ENCODE measurements at places on chromosomes 6 and 20.

GRCh38 chr6:165178056-165178455 lies 131.3 kb downstream of the C6orf118 start:
- no peak for DNase-seq

- no peak for DNase-seq
Observed at GRCh38 chr20:46755483-46756413, 46.3 kb downstream of the SLC2A10 start.

DNA sequence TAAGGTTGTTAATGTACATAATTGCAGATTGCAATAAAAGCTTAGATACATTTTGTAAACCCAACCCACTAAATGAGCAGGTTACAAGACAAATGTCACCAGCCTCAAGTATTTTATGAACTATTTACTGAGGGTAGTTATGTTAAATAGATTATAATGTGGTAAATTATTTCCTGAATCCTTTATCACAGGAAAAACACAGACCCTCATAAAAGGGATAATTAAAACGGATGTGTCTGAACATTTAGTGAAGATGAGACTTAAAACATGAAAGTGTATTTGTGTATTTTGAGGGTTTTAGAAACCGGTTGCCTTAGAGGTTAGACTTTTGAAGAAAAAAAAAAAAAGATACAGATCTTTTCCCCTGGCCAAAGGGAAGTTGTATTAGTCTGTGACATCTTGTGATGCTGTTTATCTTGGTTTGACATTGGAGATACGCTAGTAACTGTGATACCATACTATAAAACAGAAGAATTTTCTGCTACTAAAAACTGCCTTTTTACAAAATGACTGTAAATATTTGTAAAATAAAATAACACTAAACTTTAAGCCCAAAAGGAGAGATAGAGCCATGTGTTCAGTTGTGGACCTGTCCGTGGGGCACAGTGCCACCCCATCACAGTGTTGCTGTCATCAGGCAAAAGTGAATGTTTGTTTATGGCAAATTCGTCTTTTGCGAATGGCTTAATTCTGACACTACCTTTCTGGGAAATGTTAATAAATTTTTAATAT lies 9.7 kb downstream of the DYNLT1 start:
- no peak for DNase-seq

DNA sequence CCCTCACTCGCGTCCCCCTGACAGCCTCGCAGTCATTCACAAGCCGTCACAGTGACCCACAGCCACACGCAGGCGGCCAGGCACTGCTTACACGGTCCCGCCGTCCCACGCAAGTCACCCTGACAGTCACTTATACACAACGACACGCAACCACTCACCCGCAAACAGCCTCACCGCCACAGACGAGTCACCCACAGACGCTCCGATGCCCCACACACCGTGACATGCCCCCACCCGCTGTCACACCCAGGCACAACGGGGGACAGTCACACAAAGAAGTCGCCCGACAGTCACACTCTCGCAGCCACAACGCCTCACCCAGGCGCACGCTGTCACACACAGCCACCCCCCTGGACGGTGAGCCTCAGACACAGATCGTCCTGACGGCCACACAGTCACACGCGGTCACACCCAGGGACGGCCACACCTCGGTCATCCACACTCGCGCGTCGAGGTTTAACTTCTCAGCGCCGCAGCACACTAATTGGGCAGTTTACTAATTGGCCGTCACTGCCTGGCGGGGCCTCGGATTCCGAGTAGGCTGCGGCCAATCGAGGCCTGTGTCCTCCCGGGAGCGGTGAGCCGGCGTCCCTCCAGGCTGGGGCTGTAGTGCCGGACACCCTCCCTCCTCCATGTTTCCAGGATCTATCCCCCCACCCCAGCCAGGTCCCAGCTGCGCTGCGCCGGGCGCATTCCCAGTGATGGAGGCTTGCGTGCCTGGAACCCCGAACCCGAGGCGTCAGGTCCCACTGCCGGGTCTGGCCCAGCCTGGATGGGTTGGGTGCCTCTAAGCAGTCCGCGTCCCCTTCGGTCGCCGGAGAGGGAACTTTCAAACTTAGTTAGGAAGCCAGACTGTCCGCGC lies 790 bp downstream of the TOX2 start:
- peak; percentile 39 for DNase-seq

GRCh38 chr6:20699402-20699801 lies 165.1 kb downstream of the CDKAL1 start:
- no peak for DNase-seq

- no peak for DNase-seq
Observed at GRCh38 chr6:228881-229651, 63.2 kb upstream of the DUSP22 start.

DNA sequence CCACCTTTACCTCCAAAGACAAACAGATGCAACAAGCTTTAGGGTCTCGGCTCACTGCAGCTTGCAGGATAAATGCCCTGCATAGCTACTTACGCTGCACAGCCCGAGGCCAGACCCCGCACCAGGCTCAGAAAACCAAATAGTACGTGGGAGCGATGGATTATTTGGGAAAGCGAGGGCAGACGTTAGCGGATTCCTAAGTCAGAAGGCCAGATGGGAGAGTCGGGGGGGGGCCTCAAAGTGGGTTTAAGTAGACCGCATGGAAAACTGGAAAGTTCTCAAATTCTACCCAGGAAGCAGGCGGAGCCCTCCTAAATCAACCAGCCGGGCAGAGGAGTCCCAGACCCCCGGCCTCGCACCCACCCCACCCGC lies 382 bp downstream of the SFT2D1 start:
- DNase-seq, result no peak

- DNase-seq, result no peak
Observed at GRCh38 chr20:37541326-37541725, 13.7 kb upstream of the BLCAP start.

- DNase-seq, result no peak
Observed at GRCh38 chr6:136752554-136752953, 39.7 kb downstream of the MAP3K5 start.

DNA sequence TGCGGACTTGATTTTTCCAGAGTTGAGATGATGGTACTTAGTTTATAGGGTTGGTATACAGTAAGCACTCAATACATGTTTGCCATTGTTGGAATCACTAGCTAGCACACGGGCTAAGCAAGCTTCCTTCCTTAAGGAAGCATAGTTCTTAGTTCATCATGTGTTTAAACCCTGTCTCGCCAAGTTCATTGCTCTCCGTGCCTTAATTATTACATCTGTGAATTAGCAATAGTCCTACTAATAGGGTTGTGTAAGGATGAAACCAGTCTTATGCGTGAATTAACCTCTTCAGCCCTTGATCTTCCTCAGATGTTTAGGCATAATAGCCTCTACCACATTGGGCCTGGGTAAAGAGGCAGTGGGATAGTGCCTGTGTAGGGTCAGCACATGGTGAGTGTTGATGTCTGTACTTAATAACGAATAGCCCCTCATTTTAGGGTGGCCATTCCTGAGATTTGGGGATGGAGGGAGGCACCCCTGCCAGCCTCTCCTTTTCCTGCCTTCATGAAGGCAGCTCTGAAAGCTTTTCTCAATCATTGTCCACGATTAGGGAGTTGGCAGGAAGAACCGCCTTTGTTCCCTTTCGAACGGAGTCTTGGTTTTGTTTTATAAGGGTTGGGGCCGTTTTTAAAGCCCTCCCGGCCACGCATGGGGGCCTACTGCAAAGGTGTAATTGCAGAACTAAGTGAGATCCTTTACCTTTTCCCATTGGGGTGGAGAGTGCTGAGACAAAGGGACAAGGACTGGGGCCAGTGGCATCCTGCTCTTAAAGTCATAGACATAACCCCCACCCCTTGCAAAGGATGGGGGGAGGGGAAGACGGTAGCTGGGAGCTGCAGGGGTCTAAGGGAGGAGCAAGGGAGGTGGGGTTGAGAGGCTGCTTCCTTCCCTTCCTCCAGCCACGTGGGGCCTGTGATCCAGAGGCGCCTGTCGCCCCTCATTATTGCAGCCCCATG lies 2.1 kb downstream of the DNMT3B start:
- DNase-seq, result no peak

Data from stimulated activated CD4-positive, alpha-beta T cell treated with anti-CD3 and anti-CD28 coated beads, Interleukin-2, amount 100 ng/mL, for 4 hours (primary cell).